NCI-H1092 (cell line): ENCODE measurements at places on chromosomes 2 and 18.

DNA sequence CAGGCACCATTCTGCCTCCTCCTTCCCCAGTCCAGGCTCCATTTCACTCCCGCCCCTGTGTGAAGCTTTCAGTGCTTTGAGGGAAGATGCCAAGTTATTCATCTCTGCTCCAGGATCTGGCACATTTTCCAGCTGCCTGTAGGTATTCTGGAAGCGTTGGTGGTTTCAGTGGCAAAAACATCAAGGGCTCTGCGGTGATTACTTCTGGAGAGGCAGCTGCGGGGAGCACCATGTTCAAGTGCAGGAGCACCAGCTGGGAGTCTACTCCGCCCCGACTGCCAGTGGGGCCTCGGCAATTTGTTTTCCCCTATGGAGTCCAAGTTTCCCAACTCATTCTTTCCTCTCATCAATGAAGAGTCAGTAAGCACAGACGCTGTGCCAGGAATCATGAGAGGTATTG, 211.7 kb downstream of the CLIP4 start:
- DNase-seq = no peak

- DNase-seq = no peak
Observed at GRCh38 chr2:19807346-19807745, 94.4 kb downstream of the TTC32 start.

- DNase-seq = no peak
Observed at GRCh38 chr2:127594116-127594591, 51.8 kb upstream of the GPR17 start.

DNA sequence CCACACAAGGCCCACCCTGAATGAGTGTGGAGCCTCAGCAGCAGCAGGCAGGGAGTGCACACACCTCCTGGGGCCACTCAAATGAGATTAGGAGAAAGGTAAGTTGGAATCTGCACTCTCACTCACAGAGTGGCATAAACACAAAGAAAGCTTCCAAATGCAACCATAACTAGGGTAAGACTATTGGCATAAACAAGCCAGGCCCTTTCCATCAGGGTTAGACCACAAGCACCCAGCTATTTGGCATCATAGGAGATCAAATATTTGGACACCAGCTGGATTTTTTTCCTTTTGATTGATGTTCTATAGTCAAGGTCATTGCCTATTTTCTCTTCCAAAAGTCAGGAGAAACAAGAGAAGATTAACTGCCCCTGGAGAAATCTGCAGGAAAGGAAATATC, 471.5 kb downstream of the TXNL1 start:
- DNase-seq = no peak

GRCh38 chr2:85899284-85899683, 10.5 kb upstream of the ST3GAL5 start:
- DNase-seq = no peak

DNA sequence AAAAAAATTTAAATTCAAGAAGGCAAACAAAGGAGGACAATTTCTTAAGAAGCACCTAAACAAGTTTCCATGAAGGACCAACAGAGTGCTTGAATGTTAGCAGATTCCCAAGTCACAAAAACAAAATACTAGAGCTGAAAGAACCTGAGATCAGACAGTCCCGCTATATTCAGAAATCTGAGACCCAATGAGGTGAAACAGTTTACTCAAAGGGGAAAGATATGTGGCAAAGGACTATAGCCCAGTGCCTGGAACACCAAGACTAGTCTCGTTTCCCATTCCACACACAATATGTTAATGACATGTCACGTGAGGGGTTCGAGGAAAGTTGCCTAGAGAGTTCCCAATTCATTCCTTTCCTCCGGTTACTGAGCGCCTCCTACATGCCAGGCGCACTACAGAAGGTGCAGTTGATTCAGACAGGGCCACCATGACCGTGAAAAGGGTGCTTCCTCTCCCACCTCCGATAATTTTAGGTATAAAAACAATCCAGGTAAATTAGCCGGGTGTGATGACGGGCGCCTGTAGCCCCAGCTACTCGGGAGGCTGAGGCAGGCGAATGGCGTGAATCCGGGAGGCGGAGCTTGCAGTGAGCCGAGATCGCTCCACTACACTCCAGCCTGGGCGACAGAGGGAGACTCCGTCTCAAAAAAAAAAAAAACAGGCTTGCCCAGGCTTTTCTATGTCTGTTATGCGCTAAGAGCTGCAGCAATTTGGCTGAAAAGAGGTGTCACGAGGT, 617 bp downstream of the SRBD1 start:
- DNase-seq = peak; percentile 10

GRCh38 chr2:154762638-154763037, 64.1 kb downstream of the KCNJ3 start:
- no peak for DNase-seq

DNA sequence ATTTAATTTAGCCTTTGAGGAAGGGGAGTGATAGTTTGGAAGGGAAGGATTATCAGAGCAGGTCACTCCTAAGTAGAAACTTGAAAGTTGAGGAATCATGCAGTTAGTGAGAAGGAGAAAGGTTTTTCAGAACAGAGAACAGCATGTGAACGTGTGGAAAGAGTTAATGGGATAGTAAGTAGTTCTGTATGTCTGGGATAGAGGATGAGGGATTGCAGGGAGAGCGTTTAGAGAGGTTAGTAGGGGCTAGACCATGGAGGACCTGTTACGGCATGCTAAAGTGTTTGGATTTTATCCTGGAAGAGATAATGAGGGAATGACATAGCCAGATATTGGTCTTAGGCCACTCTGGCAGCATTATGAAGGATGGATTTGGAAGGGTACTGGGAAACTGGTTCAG, 1.8 kb downstream of the ZNF512 start:
- no peak for DNase-seq

- DNase-seq = no peak
Observed at GRCh38 chr2:46798041-46798440, 117.6 kb downstream of the MCFD2 start.

GRCh38 chr2:174333017-174333371, 1.8 kb upstream of the SP9 start:
- DNase-seq = no peak

DNA sequence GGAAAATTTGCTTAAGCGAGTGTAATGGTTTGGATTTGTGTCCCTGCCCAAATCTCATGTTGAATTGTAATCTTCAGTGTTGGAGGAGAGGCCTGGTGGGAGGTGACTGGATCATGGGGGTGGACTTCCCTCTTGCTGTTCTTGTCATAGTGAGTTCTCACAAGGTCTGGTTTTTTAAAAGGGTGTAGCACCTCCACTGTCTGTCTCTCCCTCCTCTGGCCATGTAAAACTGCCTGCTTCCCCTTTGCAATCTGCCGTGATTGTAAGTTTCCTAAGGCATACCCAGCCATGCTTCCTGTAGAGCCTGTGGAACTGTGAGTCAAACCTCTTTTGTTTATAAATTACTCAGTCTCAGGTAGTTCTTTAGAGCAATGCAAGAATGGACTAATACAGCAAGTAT, 6.6 kb downstream of the YIPF4 start:
- DNase-seq = no peak

GRCh38 chr18:58992301-58993231, 127.9 kb downstream of the ZNF532 start:
- no peak for DNase-seq

DNA sequence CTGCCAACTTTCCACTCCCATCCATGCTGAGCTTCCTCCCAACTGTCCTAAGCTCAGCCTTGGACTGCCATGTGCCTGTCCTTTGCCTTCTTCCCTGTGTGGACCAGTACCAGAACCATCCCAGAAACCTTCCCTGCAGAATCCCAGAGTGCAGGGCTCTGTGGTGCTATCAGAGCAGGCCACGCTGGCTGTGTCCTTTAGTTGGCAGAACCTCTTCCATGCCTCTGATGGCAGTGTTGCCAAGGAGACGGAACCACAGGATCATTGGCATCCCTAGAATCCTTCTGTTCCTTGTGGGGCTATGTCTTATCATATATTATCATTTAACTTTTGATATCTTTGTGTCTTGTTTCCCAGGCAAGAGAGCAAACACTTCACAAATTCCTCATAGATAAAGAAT, 73.0 kb upstream of the NOSTRIN start:
- DNase-seq = no peak

- no peak for DNase-seq
Observed at GRCh38 chr18:48033790-48034650, 103.6 kb upstream of the SMAD2 start.

GRCh38 chr2:202091476-202091875, 18.4 kb downstream of the KIAA2012 start:
- no peak for DNase-seq

- no peak for DNase-seq
Observed at GRCh38 chr2:65077898-65078297, 21.7 kb downstream of the CEP68 start.

GRCh38 chr2:134918526-134919340, at the start of gene CCNT2:
TSS of gene CCNT2 (plus strand) at chr2:134918822. CDS start at chr2:134918855, 33 bp downstream.
- DNase-seq = peak; percentile 96

GRCh38 chr2:112712903-112713584, 7.8 kb upstream of the NT5DC4 start:
- no peak for DNase-seq

DNA sequence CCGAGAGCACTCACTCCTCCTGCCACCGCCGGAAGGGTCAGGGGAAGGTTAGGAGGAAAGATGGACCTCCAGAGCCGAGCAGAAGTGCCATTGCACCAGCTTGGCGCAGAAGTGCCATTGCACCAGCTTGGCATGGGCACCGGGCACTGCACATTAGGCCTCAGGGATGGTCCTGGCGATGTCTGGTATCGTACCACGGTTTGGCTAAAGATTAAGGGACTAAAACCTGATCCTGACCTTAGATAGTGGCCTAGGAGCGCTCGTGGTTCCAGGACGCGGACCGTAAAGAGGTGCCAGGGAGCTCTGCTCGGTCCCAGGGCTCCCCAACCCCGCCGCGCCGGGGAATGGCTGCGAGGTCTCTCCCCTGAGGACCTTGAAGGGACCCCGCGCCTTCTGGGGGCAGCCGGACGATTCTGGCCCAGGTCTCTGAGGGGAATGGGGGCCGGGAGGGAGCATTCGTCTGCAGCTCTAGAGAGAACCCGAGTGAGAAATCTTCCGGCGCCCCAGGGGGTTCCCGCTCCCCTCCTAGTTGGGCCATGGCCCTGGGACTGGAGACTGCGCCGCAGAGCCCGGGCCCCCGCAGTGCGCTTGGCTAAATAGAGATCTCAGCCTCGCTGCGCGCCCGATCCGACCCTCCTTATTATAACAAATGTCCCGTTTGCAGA, 1.8 kb downstream of the PAX8 start:
- DNase-seq = no peak

- no peak for DNase-seq
Observed at GRCh38 chr2:134574611-134575330, 144.0 kb downstream of the TMEM163 start.

DNA sequence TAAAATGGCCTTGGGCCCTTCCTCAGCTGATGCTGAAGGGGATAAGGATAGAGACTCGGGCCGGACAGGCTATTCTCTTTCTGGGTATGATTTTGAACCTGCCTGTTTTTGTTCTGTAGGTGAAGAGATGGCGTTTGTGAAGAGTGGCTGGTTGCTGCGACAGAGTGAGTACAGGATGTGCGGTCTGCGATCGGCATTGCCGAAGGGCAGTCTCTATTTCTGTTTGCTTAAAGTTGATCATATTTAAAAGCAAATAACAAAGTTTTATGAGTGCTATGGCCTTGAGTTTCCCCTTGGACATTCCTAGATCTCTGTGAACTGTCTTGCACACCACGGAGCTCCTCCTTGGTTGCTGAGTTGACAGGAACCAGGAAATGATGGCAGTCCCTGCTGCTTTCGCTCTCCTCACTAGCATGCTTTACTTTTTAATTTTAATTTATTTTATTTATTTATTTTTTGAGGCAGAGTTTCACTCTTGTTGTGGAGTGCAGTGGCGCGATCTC, 15.7 kb downstream of the PLEKHB2 start:
- no peak for DNase-seq

GRCh38 chr2:144464730-144465129, 55.2 kb downstream of the ZEB2 start:
- DNase-seq = no peak

DNA sequence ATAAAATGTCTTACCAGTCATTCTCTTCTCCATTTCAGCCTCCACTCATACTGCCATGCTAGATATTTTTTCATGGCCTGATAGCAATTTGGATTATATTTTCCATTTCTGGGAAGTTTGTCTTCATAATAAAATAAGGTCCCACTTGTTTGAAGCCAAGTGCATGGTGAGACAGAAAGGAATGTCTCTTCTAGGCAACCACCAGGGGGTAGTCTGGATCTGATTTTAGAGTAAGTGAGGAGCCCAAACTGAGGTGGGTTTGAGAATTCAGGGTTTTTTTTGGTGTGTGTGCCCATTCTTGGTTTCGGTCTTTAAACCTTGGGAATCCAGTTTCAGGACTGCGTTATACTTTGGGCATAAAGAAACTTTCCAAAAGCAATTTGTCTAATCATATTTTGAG, 315.5 kb downstream of the RPRM start:
- DNase-seq = peak; percentile 8

- no peak for DNase-seq
Observed at GRCh38 chr2:206230060-206230762, 44.3 kb upstream of the ZDBF2 start.

DNA sequence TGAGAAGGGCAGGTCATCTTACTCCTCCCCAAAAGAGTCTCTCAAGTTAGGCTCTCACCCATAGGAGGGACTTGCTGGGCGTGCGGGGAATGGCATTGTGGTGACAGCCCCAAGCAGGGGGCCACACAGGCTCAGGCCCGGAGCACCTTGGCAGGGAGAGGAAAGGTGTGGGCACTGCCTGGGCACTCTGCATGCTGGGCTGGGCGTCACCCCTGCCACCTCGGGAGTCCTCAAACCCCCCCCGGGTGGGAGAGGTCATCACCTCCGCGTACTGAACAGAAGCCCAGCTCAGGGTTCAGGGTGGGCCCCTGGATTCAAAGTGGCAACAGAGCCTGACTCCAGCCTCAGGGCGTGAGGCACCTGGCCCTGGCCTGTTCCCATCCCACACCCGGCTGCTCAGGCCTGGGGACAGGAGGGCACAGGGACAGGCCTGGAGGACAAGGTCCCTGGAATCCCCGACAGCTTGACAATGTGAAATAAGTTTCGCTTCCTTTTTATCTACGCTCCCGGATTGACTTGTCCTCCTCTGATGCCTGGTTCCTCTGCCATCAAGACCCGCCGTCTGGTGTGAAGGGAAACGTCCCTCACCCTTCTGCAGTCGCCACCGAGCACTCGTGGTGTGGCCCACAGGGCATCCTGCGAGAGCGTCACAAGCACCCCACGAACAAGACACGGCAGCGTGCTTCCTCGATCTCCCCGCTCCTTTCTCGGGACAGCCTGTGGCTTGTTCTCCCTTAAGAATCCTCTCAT, 97.8 kb downstream of the HDAC4 start:
- DNase-seq = no peak

DNA sequence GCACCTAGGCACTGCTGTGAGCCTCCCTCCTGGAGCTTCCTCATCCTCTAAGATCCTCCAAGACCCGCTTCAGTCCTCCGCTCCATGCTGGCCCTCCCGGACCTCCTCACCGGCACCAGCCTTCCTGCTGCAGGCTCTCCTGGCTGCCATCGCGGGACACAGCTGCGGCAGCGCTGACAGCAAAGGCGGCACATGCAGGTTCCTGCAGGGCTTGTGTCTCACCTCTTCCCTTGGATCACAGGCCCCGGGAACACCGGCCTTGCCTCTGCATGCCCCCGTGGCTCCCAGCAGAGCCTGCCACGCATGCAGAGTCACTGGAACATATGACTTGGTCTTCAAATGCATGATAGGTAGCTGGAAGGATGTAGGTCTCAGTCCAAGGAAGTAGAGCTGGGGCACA, 67.2 kb downstream of the PTGR3 start:
- no peak for DNase-seq
